Activated T-cell treated with anti-CD3 and anti-CD28 coated beads, Interleukin-2, amount 50 U/mL, for 72 hours (primary cell): ENCODE measurements at places on chromosomes 5 and 9.

DNA sequence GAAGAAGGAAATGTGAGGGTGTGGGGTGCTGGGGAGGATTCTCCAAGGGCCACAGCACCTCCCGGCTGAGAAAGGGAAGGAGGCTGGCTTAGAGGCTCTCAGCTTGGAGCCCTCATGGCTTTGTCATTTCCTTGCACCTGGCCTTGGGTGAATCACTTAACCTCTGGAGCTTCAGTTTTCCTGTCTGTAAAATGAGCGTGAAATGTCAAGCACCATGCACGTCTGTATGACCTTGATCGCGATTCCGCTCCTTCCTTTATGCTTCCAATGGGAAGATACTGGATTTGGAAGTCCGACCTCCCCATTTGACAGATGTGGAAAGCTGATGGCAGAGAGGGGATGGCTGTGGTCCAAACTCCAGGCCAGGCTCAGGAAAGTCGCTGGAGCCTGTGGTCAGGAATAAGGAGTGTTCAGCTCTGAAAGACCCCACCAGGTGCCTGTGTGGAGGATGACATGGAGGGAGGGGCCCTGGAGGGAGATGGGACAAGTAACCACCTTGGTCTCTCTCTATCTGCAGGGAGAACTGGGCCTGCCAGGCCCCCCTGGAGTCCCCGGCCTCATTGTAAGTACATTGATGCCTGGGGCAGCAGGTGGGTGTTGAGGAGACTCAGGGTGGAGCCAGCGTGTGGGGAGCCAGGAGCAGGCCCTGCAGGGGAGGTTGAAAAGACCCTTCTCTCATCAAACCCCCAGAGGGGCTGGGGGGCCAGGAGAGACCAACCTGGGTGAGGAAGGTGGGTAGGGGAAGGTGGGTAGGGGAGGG, 66.5 kb downstream of the COL27A1 start:
- no peak overlapping the region for H3K27ac ChIP-seq
- no peak for DNase-seq
- H3K27me3 ChIP-seq = no peaks in the 10 kb centered on the region
- no peak overlapping the region for H3K4me3 ChIP-seq

DNA sequence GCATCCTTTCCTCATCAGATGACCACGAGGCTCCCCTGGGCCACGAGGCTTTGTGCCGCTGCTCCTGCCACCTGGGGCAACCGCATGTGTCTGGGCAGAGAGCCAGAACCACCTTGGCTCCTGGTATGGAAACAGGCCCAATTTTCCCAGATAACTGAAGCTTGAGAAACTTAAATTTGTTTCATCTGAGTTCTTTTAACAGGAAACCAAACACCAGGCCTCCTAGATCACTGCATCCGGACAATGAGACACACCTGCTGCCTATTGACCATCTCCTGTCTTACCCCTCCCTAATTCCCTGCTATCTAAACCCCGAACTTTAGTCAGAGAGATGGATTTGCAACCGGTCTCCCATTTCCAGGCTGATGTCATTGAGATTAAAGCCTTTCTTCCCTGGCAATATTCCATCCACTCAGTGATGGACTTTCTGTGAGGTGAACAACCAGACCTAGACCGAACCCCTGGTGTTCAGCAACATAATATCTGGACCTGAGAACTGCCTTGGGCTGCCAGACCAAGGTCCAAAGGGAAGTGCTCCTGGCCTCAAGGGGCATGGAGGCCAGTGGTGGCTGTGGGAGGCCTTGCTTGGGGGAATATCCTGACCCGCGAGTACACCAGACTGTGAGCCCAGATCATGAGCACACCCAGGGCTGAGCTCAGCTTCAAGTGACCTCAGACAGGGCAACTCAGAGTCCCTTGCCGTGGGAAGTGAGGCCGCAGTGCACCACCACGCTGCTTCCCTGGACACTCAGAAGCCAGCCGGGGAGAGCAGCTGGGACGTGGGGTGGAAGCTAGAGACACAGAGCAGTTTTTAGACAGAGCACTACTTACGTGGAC, 199.7 kb downstream of the HSPA4 start:
- H3K27ac ChIP-seq = no peak overlapping the region
- no peaks in the 10 kb centered on the region for H3K36me3 ChIP-seq
- no peak for DNase-seq
- no peaks in the 10 kb centered on the region for H3K27me3 ChIP-seq

DNA sequence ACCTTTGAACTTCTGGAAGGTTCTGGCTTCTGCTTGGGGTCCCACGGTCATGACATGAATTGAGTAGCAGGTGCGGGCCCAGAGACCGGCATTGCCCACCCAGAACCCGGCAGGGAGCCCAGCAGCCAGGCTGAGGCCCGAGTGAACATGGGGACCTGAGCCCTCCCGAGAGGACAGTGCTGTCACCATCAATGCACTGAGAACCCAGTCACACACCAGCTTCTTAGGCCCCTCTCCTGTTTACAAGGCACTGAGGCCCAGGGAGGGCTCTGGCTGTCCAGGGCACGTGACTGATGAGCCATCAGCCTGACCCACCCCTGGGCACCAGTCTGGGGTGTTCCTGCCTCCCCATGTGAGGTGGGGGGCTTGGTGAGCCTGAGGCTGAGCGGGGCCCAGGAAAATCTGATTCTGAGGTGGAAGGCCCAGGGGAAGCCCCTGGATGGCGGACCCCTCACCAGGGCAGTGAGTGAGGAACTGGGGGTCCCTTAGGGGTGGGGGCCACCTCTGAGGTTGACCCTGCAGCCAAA, 60.3 kb upstream of the RNU6ATAC start:
- H3K4me3 ChIP-seq = no peak overlapping the region
- H3K36me3 ChIP-seq = no peaks in the 10 kb centered on the region
- H3K27ac ChIP-seq = no peak overlapping the region
- DNase-seq = no peak
- H3K27me3 ChIP-seq = no peaks in the 10 kb centered on the region
- H3K4me1 ChIP-seq = no peaks in the 10 kb centered on the region

- no peaks in the 10 kb centered on the region for H3K4me1 ChIP-seq
- no peaks in the 10 kb centered on the region for H3K36me3 ChIP-seq
- no peak overlapping the region for H3K27ac ChIP-seq
- DNase-seq = no peak
Observed at GRCh38 chr9:36018891-36019720, 17.6 kb upstream of the RECK start.

DNA sequence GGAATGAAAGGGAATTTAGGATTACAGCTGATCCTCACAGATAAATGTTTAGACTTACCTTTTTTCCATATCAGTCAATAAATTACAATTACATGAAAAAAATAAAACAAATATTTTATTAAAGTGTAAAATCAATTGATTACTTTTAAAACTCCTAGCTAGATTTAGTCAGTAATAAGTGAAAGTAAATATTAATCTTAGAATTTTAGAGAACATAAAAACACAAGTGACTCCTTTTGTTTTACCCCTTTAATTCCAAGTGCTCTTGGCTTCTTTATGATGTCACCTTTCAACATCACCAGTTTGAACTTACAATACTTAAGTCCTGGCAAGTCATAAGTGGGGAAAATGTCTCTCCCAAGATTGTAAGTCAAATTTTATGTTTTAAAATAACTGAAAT, at the start of gene CYLC2:
Gene CYLC2 (plus strand): TSS at position 301 of the 400 bp plus-strand sequence. CDS start 48 bp downstream, at position 349.
- H3K36me3 ChIP-seq = no peaks in the 10 kb centered on the region
- H3K4me1 ChIP-seq = no peaks in the 10 kb centered on the region
- no peak within 1 kb of the TSS for H3K27ac ChIP-seq
- no peaks in the 10 kb centered on the region for H3K27me3 ChIP-seq
- H3K4me3 ChIP-seq = no peak within 1 kb of the TSS
- no peak for DNase-seq

GRCh38 chr5:179819296-179820126, 1.2 kb upstream of the SQSTM1 start:
- peaks cover 9% of the 10 kb centered on the region for H3K36me3 ChIP-seq
- peak overlapping the region; percentile 88 for H3K4me3 ChIP-seq
- no peaks in the 10 kb centered on the region for H3K27me3 ChIP-seq
- peak; percentile 69 for DNase-seq
- H3K4me1 ChIP-seq = peaks cover 46% of the 10 kb centered on the region
- H3K27ac ChIP-seq = peak overlapping the region; percentile 91

- no peaks in the 10 kb centered on the region for H3K27me3 ChIP-seq
- H3K4me1 ChIP-seq = peaks cover 9% of the 10 kb centered on the region
- no peak for DNase-seq
- H3K4me3 ChIP-seq = no peak overlapping the region
Observed at GRCh38 chr5:149857499-149857898, 87.1 kb downstream of the PDE6A start.

GRCh38 chr9:92185096-92185495, 69.9 kb upstream of the SPTLC1 start:
- no peak overlapping the region for H3K4me3 ChIP-seq
- DNase-seq = no peak
- no peaks in the 10 kb centered on the region for H3K36me3 ChIP-seq
- no peak overlapping the region for H3K27ac ChIP-seq
- no peaks in the 10 kb centered on the region for H3K4me1 ChIP-seq

GRCh38 chr5:134106991-134107701, 7.3 kb upstream of the TCF7 start:
- H3K4me1 ChIP-seq = peaks cover 96% of the 10 kb centered on the region
- no peak overlapping the region for H3K27ac ChIP-seq
- no peaks in the 10 kb centered on the region for H3K27me3 ChIP-seq
- H3K36me3 ChIP-seq = no peaks in the 10 kb centered on the region
- H3K4me3 ChIP-seq = no peak overlapping the region
- no peak for DNase-seq

GRCh38 chr5:174397206-174397605, 327.2 kb upstream of the MSX2 start:
- H3K4me1 ChIP-seq = no peaks in the 10 kb centered on the region
- H3K27me3 ChIP-seq = peaks cover 7% of the 10 kb centered on the region

GRCh38 chr9:136995362-136995761, 1.0 kb downstream of the CLIC3 start:
- peaks cover 10% of the 10 kb centered on the region for H3K27me3 ChIP-seq
- no peaks in the 10 kb centered on the region for H3K36me3 ChIP-seq
- no peak for DNase-seq
- H3K27ac ChIP-seq = no peak overlapping the region
- H3K4me3 ChIP-seq = no peak overlapping the region

GRCh38 chr5:161042443-161042842, 190.4 kb upstream of the ATP10B start:
- no peak overlapping the region for H3K27ac ChIP-seq
- H3K27me3 ChIP-seq = no peaks in the 10 kb centered on the region
- no peaks in the 10 kb centered on the region for H3K36me3 ChIP-seq
- no peak for DNase-seq

DNA sequence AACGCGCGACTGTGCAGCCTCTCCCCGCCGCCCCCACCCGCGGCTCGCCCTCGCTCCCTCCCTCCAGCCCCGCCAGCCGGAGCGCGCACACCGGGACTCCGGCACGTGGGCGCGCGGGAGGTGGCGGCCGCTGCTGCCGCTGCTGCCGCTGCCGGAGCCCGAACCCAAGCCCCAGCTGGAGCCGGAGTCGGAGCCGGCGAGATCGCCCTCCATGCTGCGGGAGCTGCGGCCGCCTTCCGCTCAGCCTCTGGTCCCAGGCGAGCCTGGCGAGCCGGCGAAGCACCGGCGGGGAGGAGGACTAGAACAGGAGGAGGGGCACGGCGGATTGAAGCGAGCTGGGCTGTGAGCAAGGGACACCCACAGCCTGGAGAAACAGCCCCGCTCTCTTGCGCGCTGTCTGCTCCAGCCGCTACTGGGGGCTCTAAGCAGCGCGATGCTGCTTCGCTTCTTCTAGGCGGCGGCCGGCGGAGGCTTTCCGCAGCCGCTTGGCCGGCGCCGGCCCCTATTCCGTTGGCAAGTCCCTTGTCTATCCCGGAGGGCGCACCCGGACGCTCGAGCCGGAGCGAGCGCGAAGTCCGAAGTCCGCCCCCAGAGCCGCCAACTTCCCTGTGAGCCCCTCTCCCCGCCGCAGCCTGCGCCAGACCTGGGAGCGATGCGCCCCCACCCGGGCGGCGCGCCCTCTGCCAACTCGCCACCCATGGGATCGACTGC, 598.7 kb upstream of the SGCD start:
- H3K4me3 ChIP-seq = peak overlapping the region; percentile 51
- H3K36me3 ChIP-seq = peaks cover 6% of the 10 kb centered on the region
- no peak for DNase-seq
- H3K27ac ChIP-seq = no peak overlapping the region
- H3K4me1 ChIP-seq = no peaks in the 10 kb centered on the region

GRCh38 chr5:170596482-170597044, 92.7 kb downstream of the KCNIP1 start:
- no peak for DNase-seq
- no peaks in the 10 kb centered on the region for H3K36me3 ChIP-seq
- peaks cover 87% of the 10 kb centered on the region for H3K27me3 ChIP-seq
- H3K27ac ChIP-seq = no peak overlapping the region
- peaks cover 30% of the 10 kb centered on the region for H3K4me1 ChIP-seq
- no peak overlapping the region for H3K4me3 ChIP-seq

DNA sequence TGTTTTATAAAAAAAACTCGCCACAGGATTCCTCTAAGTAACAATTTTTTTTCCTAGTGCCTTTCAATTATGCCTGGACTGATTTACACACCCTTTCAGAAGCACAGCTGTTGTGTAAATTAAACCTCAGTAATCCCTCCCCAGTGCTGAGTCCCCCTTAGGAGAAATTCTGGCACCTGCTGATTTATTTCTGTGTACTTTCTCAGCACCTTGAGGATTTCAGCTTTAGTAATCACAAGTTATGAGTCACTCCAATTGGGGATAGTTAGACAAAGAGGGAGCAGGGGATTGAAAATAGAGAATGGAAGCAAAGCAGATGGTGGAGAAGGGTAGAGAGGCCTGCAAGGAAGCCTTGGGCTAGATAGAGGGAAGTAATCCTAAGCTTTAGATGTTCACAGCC, 171.7 kb downstream of the TTLL11 start:
- no peaks in the 10 kb centered on the region for H3K27me3 ChIP-seq
- H3K4me1 ChIP-seq = no peaks in the 10 kb centered on the region
- no peak for DNase-seq
- no peak overlapping the region for H3K27ac ChIP-seq

DNA sequence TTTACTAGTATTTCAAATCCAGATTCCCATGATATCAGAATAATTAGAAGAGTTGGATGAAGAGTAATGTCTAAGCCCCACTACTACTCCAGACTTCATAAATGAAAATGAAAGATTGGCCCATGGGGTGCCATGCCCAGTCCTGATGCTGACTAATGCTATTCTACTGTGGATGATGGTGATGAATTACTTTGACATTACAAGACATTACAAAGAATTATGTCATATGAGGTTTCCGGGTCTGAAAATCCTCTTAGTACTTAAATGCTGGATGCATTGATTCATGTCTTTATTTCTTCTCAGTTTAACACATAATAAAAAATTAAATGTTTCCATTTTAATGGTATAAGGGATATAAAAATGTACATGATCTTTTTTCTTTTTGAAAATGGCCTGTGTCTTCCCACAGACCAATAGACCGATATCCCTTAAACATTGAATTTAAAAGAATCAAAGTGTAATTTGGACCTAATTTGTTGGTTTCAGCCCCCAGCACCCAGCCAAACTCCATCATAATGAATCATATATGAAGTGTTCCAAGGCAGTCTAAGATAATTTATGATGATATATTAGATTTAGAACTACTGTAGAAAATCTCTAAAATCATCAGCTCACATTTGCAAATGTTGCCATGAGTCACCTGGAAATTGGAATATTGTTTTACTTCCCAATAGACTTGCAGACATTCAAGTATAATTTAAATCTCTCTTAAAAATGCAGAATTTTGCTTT, 223.6 kb upstream of the SGCD start:
- H3K27me3 ChIP-seq = no peaks in the 10 kb centered on the region
- H3K27ac ChIP-seq = no peak overlapping the region
- H3K4me1 ChIP-seq = no peaks in the 10 kb centered on the region
- H3K4me3 ChIP-seq = no peak overlapping the region
